ENCODE measurements at places on chromosomes 16 and 17.
A peak's percentile ranks its signal among the peaks of the same experiment; 100 is the strongest.

DNA sequence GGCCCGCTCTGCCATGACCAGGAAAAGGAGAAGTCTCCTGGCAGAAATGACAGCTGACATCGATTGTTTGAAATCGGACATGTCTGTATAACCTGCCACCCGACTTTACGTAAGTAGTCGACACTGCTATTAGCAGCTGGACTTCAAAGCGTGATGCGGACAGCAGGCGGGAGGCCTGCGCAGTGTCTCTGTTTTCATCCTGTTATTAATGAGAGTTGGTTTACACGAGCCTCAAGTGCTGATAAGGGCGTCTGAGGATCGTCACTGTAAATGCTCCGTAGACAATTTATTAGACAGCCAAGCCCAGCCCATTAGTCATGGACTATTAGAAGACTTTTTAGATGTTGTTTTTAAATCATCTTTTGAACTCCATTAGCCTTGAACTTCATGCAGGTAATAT, 328.3 kb downstream of the FOXL1 start:
- no peak for DNase-seq

DNA sequence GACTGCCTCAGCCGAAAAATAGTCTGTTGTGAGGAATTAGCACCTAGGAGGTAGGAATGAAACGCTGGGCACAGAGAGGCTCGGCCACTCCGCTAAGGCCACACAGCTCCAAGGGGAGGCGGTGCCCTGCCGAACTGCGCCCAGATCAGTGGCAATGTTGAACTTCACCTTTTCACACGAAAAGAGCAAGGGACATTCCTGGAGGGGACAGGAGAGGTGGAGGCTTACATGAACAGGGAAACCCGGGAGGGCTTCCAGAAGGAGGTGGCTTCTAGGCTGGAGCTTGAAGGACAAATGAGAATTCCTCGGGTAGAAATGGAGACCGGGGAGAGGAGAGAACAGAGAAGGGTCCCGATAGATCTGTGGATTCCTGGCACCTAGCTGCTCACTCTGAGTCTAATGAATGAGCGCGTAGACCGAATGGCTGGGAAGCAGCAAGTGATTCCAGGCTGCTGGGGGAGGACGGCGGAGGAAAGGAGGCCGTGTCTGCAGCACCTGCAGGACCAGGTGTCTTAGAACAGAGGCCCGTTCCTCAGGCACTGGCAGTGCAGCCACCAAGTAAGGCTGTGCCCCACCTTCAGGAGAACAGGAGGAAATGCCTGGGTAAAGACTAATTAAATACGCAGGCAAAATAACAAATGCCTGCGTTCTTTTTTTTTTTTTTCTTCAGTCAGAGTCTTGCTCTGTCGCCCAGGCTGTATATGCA, 722 bp upstream of the SLC38A10 start:
- DNase-seq = no peak

DNA sequence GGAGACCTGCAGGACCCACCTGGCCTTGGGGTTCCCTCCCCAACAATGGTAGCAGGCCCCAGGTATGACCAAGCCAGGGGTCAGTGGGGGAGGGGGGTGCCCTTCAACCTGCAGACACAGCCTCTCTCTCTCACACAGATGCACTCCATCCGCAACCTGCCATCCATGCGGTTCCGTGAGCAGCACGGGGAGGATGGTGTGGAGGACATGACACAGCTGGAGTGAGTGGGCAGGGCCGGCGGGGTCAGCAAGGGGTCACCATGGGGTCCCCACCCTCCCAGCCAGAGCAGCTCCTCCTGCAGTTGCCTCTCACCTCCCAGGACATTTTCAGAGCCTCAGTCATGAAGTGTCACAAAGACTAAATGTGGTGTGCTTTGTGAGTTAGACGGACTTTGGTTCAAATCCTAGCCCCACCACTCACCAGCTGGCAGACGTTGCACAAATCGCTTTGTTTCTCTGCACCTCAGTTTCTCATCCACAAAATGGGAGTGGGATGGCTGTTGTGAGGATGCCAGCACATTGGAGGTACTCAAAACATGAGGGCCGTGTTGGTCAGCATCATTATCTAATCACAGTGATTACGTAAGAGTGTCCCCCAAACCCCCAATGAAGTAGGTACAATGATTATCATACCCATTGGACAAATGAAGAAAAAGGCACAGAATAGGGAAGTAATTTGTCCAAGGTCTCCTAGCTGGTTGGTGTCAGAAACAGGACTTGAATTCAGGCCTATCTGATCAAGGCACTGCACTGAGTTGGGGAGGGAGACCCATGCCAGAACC, 16.0 kb downstream of the MYO15A start:
- no peak for DNase-seq

GRCh38 chr16:29319726-29320125, 86.8 kb downstream of the NPIPB11 start:
- DNase-seq = no peak

- no peak for DNase-seq
These were observed 146.5 kb upstream of the PLCG2 start for GRCh38 chr16:81632392-81633146.

DNA sequence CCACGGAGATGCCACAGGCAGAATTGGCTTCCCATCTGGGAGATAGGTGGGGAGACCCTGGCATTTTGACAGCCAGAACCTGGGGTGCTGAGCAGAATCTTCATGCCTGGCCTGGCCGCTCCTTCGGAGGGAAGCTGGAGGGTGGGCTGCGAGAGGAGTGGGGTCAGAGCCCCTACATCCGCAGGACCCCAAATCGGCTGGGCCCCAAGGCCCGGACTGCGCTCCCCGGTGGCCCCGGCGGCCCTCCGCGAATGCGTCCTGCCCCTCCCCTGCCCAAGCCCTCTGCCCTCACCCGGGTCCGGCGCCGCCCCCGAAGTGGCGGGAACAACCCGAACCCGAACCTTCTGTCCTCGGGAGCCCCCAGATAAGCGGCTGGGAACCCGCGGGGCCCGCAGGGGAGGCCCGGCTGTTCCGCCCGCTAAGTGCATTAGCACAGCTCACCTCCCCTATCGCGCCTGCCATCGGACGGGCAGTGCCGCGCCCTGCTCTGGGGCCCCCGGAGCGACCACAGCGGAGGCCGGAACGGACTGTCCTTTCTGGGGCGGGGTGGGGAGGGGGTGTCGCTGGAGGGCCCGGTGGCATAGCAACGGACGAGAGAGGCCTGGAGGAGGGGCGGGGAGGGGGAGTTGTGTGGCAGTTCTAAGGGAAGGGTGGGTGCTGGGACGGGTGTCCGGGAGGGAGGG, 850 bp upstream of the PNMT start:
- DNase-seq = peak; percentile 57

- no peak for DNase-seq
These were observed 19.0 kb downstream of the KCNG4 start for GRCh38 chr16:84220851-84221250.

DNA sequence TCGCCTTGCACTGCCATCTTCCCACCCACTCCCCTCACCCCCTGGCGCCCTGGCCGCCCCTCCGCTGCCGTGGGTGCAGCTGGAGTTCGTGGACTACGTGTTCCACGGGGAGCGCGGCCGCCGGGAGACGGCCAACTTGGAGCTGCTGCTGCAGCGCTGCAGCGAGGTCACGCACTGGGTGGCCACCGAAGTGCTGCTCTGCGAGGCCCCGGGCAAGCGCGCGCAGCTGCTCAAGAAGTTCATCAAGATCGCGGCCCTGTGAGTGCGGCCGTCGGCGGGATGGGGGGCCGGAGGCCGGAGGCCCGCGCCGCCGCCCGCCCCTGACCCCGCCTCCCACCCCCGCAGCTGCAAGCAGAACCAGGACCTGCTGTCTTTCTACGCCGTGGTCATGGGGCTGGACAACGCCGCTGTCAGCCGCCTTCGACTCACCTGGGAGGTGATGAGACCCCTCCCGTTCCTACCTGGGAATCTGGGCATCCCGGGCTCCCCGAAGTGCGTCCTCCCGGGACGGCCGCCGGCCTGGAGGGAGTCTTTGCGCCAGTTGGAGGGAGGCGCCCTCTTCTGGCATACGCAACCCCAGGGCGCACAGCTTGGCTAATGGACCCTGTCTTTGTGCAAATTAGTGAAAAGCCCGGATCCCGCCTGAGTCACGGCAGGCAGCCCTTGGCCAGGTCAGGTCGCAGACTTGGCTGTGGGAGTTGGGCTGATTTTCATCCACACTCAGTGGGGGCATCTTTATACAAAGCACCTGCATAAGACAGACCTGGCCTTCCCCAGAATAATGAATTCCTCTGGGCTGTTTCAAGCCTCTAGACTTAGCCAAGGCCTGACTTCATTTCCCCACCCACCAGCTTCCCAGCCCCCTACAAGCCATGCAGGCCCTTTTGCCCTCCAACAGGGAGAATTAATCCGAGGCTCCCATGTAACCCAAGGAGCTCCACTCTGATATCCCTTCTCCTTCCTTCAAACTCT, 14.3 kb downstream of the RAPGEFL1 start:
- DNase-seq = peak; percentile 85

GRCh38 chr17:18257982-18258355, 569 bp downstream of the FLII start:
- peak; percentile 81 for DNase-seq

DNA sequence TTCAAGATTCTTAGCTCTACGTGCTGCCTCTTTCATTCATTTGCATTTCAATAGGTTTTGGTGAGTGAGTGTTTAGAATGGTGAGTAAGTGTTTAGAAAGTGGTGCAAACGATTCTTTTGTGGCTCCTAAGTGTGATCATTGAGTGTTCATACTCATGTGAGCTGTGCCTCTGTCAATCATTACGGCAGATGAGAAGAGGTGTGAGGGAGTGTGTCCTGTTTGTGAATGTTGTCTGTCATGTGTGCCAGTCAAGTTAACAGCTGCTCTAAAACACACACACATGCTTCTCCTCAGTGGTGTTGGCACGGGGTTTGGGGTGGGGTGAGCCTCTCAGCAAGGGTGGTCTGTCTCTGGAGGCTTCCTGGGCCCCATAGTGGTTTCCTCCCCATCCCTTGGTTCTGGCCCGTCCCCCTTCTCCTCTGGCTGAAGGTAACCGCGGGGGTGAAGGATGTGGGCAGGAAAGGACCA, 11.4 kb downstream of the MYL4 start:
- no peak for DNase-seq

DNA sequence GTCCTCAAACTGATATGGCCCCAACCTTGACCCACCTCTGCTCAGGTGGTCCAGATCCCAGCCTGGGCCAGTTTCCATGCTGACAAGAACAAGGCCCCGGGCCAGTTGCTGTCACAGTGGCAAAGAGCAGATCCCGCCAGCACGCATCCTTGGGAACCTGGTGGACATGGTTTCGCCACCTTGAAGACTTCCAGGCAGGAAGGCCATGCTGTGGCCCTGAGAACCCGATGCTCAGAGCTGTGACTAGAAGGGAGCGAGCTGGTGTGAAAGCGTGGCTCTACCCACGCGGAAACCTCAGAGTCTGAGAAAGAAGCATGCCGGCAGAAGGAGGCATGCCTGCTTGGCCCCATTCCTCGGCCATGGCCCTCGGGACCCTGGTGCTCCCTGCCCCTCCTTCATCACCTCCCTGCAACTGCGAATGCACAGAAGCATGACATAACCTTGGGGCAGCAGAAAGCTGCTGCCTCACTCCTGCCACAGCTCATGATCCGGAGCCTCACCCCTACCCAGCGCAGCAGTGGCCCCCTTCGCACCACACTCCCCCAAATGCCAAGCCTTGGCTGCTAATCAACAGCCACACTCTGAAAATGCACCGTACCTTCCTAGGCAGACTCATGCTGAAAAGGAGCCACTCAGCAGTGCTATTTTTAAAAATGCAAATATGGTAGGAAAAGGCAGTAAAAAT, 33.2 kb downstream of the UBE2O start:
- DNase-seq = peak; percentile 50

- no peak for DNase-seq
These were observed 13.6 kb upstream of the DHRS7B start for GRCh38 chr17:21113049-21113690.

DNA sequence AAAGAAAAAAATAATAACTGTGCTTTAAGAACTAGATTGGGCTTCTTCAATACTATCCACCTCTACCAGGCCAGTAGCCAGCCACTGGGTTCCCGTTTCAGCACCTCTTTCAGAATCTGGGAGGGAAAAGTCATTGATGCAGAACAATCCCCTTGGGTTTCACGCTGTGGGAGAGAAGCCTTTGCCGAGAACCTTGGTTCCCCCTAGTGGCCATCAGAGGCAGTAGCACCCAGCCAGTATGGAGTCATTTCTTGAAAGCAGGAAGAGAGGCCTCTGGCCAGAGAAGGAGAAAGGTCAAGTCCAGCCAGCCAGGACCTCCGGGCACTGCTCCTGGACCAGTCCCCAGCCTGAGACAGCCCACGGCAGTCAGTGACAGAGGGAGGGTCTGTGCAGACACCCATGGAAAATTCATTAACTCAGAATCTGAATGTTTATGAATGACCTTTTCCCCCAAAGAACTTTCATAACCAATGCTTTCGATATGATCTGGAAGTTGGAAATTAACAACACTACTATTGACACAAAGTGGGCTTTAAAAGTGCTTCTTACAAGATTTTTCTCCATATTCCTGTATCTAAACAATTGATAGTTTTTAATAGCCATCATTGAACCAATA, 51.2 kb upstream of the CDH5 start:
- DNase-seq = peak; percentile 87

GRCh38 chr16:3444032-3444388, 530 bp downstream of the NAA60 start:
- no peak for DNase-seq

DNA sequence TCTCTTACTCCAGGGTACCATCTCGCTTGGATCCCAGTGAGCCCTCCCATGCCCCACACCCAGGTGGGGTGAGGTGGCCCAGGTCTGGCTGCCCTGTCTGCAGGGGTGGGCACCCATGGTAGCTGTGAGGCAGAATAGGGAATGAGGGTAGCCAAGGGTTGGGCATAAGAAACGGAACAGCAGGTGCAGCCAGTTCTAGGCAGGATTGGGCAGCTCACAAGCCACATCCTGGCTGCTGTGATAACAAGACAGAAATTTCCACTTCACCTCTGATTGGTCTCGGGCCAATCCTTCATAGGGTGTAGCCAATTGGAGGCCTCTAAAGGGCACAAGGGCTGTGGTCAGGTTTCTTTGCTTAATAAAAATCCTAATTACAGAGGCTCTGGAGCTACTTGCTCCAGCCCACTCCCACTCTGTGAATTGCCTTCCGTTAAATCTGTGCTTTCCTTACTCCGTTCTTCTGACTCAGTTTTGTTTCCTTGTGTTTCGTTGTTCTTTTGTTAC, 1.5 kb upstream of the ARHGDIG start:
- DNase-seq = no peak

Data from retina (tissue), 1 donor.